ENCODE measurements at places on chromosomes 12 and 14.

GRCh38 chr12:47705229-47705565 lies 633 bp downstream of the RPAP3 start:
- no peak for DNase-seq

GRCh38 chr14:69088586-69088985 lies 64.3 kb downstream of the DCAF5 start:
- DNase-seq = no peak

GRCh38 chr12:87217491-87217890 lies 811.7 kb downstream of the C12orf50 start:
- DNase-seq = no peak

DNA sequence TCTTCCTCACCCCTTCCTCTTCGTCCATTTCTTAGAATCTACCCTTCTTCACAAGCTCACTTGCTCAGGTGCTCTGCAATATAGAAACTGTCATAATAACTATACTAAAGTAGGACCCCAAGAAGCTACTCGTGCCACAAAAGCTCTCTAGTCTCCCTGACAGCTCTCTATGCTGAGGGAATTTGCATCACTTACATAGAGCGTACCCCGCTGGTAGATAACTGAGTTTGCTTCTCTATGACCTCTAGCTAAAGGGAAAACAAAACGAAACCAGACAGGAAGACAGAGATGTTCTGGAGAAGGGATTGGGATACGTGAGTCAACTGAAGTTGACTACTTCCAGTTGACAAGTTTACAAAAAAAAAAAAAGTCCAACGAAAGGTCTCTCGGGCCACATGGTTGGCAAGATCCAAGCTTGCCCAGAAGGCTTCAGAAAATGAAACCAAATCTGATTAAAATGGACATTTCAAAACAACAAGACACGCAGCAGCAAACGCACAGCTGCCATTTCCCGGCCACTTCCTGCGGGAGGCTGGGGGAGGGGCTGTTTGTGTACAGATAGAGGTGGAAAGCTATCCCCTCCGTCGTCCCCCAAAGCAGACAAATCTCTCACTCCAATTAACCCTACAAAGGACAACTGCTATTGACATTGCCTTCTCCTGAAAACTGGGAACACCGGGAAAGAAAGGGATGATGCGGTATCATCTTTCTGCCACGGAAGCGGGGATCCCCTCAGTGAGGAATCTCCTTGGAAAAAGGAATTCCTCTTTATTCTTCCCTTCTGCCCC lies 1.3 kb downstream of the BAZ2A start:
- DNase-seq = no peak

GRCh38 chr12:54139019-54139418 lies 49.8 kb downstream of the SMUG1 start:
- no peak for DNase-seq

GRCh38 chr12:128715485-128715884 lies 108.3 kb downstream of the SLC15A4 start:
- DNase-seq = no peak

DNA sequence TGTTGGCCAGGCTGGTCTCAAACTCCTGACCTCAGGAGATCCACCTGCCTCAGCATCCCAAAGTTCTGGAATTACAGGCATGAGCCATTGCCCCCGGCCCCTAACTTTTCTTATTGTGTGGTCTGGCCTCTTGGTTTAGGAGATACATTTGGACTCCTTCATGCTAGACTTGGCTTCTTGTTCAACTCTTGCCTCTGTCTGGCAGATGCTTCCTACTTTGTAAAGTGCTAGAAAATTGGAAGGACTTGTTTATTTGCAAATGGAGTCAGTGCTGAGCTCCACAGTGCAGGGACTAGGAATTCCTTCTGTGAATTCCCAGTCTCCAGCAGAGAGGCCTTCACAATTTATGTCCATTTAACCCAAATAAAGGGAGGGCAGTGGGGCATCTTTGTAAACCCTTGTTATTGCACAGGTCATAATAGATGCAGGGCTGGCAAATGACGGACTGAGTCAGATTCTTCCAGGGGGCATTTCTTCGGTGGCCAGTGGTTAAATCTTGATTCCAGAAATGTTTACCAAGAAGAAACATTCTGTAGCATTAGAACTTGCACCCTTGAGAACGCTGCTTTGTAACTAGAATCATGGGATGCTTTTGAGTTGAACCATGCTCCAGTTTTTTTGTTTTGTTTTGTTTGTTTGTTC lies 73.8 kb upstream of the TBX3 start:
- DNase-seq = no peak
